Progenitor cell of endocrine pancreas (in vitro differentiated cells): ENCODE measurements at places on chromosomes 13 and 19. TPM values are rescaled to one million over a fixed set of nuclear protein-coding genes. Genes with fewer than 3 reads are reported as not detected.

- no peak overlapping the region for H3K27ac ChIP-seq
- peaks cover 5% of the 10 kb centered on the region for H3K36me3 ChIP-seq
- no peak overlapping the region for H3K4me3 ChIP-seq
- H3K27me3 ChIP-seq = no peaks in the 10 kb centered on the region
Measured at GRCh38 chr13:98922306-98922705, 55.6 kb downstream of the DOCK9 start.

DNA sequence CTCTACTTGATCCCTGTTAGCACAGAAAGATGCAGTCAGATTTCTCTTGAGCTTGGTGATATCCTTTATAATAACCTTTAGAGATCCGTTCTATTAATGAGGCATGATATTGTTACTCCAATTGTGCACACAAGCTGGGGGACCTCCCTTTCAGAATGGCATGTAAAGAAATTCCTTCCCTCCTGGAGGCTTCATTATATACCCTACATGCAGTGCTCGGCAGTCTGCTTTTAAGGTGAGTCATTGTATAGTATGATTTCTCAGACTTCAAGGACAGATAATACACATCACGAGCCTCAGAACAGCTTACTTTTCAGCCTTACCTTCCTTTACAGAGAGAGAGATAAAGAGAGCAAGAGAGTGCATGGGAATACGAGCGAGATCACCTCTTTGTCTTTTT lies 261.3 kb downstream of the ATP8A2 start:
- H3K27ac ChIP-seq = no peak overlapping the region
- peaks cover 5% of the 10 kb centered on the region for H3K27me3 ChIP-seq
- DNase-seq = no peak
- no peak overlapping the region for H3K4me3 ChIP-seq
- peaks cover 3% of the 10 kb centered on the region for H3K4me1 ChIP-seq

DNA sequence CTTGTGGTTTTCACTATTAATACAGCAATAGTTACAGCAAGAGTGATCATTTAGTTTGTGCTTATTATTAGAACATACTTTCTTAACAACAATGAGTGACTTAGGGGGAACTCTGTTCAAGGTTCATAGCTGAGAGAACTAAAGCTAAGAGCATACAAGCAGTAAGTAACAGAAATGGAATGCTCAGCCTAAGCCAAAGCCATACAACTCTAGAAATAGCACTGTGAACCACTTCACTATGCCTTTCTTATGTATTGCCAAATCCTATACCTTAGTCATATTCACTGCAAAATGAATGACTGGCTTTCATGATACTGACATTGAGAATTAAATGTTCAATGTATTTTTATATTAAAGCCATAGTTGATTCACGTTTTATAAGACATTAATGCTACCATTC lies 599.7 kb upstream of the SLITRK1 start:
- H3K4me1 ChIP-seq = peaks cover 7% of the 10 kb centered on the region
- H3K4me3 ChIP-seq = no peak overlapping the region
- DNase-seq = no peak
- H3K36me3 ChIP-seq = no peaks in the 10 kb centered on the region
- no peaks in the 10 kb centered on the region for H3K27me3 ChIP-seq

DNA sequence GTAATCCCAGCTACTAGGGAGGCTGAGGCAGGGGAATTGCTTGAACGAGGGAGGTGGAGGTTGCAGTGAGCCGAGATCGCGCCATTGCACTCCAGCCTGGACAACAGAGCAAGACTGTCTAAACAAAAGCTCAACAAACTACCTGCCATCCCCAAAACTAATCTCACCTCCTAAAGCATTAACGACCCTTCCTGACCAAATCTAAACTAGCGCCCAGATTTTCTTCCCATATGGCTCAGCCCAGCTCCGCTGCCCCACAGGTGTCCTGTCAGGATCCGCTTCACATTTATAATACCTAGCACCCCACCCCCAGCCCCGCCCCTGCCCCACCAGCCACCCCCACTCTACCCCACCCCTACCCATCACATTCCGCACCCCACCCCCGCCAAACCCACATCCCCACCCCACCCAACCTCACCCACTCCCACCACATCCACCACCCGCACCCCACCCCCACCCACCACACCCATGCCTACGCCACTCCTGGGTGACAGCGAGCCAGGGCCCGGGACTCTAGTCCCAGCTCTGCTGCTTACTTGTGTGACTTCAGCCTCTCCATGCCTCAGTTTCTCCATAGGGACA lies 599 bp downstream of the C19orf12 start:
- H3K27ac ChIP-seq = peak overlapping the region; percentile 73
- DNase-seq = no peak
- no peaks in the 10 kb centered on the region for H3K36me3 ChIP-seq
- peaks cover 50% of the 10 kb centered on the region for H3K4me1 ChIP-seq
- no peaks in the 10 kb centered on the region for H3K27me3 ChIP-seq

DNA sequence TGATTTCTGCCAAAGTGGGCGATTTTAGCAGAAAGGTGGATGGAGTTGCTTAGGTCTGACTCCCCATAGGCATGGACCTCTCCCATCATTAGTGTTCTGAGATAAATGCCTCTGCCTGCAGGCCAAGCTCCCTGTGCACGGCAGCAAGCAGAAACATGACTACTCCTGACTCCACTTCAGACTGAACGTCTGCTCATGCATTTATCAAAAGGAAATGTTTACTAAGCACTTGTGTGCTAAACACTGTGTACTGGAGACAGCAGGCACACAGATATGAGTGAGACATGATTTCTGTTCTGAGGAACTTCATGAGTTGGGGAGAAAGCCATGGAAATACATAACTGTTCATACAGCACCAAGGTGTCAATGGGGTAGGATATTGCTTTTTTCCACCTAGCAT lies 149.6 kb downstream of the MIPEP start:
- no peak for DNase-seq
- peaks cover 2% of the 10 kb centered on the region for H3K36me3 ChIP-seq
- H3K27me3 ChIP-seq = no peaks in the 10 kb centered on the region
- peaks cover 20% of the 10 kb centered on the region for H3K4me1 ChIP-seq
- no peak overlapping the region for H3K4me3 ChIP-seq
- no peak overlapping the region for H3K27ac ChIP-seq

GRCh38 chr13:41222259-41222852 lies 28.0 kb upstream of the KBTBD7 start:
- H3K4me1 ChIP-seq = peaks cover 4% of the 10 kb centered on the region
- no peak overlapping the region for H3K27ac ChIP-seq
- H3K36me3 ChIP-seq = peaks cover 7% of the 10 kb centered on the region
- peak; percentile 37 for DNase-seq

- no peak for DNase-seq
- no peaks in the 10 kb centered on the region for H3K27me3 ChIP-seq
- no peaks in the 10 kb centered on the region for H3K36me3 ChIP-seq
- H3K4me3 ChIP-seq = no peak overlapping the region
- no peak overlapping the region for H3K27ac ChIP-seq
Measured at GRCh38 chr13:63351081-63351480, 1935.4 kb upstream of the PCDH20 start.

GRCh38 chr19:16244091-16244490 lies 46.4 kb downstream of the AP1M1 start:
- no peak overlapping the region for H3K4me3 ChIP-seq
- no peaks in the 10 kb centered on the region for H3K4me1 ChIP-seq
- peaks cover 4% of the 10 kb centered on the region for H3K27me3 ChIP-seq
- no peaks in the 10 kb centered on the region for H3K36me3 ChIP-seq
- H3K27ac ChIP-seq = no peak overlapping the region

DNA sequence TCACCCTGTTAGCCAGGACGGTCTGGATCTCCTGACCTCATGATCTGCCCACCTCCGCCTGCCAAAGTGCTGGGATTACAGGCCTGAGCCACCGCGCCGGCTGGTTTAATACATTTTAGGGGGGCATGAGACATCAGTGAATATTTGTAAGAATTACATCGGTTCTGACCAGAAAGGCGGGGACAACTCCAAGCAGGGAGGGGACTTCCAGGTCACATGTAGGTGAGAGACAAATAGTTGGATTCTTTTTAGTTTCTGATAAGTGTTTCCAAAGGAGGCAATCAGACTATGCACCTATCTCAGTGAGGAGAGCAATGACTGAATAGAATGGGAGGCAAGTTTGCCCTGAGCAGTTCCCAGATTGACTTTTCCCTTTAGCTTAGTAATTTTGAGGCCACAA lies 3.7 kb upstream of the ZNF552 start:
- peaks cover 9% of the 10 kb centered on the region for H3K36me3 ChIP-seq
- peak overlapping the region; percentile 91 for H3K27ac ChIP-seq
- H3K27me3 ChIP-seq = no peaks in the 10 kb centered on the region
- no peak for DNase-seq

DNA sequence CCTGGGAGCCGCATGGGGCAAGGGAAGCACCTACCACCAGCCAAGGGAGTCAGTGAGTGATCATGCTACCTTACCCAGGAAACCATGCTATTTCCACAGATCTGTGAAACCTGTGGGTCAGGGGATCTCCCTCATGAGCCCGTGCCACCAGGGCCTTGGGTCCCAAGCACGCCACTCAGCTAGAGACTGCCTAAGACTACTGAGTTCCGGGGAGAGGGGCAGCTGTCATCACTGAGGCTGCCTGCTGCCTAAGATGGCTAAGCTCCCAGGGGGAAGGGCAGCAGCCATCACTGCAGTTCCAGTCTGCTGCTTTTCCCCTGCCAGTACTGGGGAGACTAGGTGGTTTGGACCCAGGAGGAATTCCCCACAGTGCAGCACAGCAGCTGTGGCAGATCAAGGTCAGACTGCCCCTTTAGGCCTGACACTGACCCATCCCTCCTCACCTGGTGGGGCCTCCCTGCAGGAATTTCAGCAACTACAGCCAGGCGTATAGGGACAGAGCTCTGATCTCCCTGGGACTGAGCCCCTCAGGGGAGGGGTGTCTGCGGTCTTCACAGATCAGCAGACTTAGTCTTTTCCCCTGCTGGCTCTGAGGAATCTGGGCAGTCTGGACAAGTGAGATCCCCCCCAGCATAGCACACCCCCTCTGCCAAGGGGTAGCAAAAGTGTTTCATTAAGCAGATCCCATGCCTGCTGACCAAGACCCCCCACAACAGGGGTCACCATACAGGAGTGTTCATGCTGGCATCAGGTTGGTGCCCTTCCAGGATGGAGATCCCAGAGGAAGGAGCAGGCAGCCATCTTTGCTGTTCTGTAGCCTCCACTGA lies 26.9 kb downstream of the VSTM2B start:
- H3K27me3 ChIP-seq = peaks cover 28% of the 10 kb centered on the region
- H3K4me1 ChIP-seq = no peaks in the 10 kb centered on the region
- no peak overlapping the region for H3K27ac ChIP-seq
- no peak for DNase-seq
- no peaks in the 10 kb centered on the region for H3K36me3 ChIP-seq

- no peaks in the 10 kb centered on the region for H3K27me3 ChIP-seq
- H3K4me1 ChIP-seq = peaks cover 5% of the 10 kb centered on the region
- no peaks in the 10 kb centered on the region for H3K36me3 ChIP-seq
- DNase-seq = no peak
Measured at GRCh38 chr13:67308004-67308772, 78.1 kb upstream of the PCDH9 start.

DNA sequence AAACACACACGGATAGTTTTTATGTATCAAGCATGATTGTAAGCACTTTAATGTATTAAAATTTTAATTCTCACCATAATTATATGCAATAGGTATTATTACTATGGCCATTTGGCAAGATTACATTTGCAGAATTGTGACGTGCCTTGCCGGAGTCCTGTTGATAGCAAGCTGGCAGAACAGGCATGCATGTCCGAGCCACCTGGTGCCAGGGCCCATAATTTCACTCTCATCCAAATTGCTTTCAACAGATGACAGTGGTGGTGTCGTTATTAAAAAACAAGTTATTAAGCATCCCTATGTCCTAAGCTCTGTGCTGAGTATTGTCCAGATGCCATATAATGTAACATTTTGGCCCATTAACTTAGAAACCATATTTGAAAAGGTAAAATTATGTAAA lies 374.3 kb downstream of the FOXO1 start:
- H3K4me1 ChIP-seq = no peaks in the 10 kb centered on the region
- no peak overlapping the region for H3K27ac ChIP-seq
- no peak overlapping the region for H3K4me3 ChIP-seq

- peaks cover 16% of the 10 kb centered on the region for H3K36me3 ChIP-seq
- peak overlapping the region; percentile 99 for H3K4me3 ChIP-seq
- no peaks in the 10 kb centered on the region for H3K27me3 ChIP-seq
- peak overlapping the region; percentile 100 for H3K27ac ChIP-seq
- DNase-seq = peak; percentile 52
Measured at GRCh38 chr13:27917121-27917947, 2.5 kb upstream of the PDX1 start.

- peak overlapping the region; percentile 95 for H3K27ac ChIP-seq
- no peaks in the 10 kb centered on the region for H3K36me3 ChIP-seq
- DNase-seq = no peak
Measured at GRCh38 chr13:102395174-102395573, 6.7 kb downstream of the FGF14 start.

- H3K4me1 ChIP-seq = no peaks in the 10 kb centered on the region
- no peaks in the 10 kb centered on the region for H3K36me3 ChIP-seq
- peaks cover 25% of the 10 kb centered on the region for H3K27me3 ChIP-seq
- no peak overlapping the region for H3K4me3 ChIP-seq
Measured at GRCh38 chr13:31053896-31054295, 107.8 kb downstream of the HSPH1 start.

DNA sequence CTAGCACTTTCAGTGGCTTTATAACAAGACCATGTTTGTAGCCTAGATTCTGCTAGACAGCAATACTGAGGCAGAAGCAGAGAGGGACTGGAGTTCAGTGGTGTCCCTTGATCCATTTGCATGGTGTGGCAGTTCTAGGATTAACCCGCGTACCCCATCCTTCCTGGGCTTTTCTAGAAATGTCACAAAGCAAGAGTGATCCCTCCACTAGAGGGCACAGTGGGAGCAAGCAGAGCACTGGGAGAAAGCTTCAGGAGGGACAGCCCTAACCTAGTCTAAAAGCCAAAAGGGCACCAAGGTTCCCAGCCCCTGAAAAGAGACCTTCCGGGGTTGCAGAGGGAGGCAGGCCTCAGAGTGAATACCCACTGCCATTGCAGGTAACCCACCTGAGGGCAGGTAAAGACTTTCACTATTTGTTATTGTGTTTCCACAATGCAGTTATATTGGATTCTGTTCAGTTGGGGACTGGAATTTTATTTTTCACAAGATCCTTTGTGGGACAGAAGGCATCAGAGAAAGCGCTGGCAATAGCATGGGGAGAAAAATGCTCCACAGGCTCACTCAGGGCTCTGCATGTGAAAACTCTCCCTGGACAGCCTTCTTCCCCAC lies 170.6 kb downstream of the FLT1 start:
- H3K36me3 ChIP-seq = no peaks in the 10 kb centered on the region
- H3K4me1 ChIP-seq = peaks cover 17% of the 10 kb centered on the region
- DNase-seq = peak; percentile 37
- no peak overlapping the region for H3K4me3 ChIP-seq
- H3K27ac ChIP-seq = no peak overlapping the region

- no peak overlapping the region for H3K27ac ChIP-seq
- DNase-seq = no peak
- no peaks in the 10 kb centered on the region for H3K27me3 ChIP-seq
- no peaks in the 10 kb centered on the region for H3K4me1 ChIP-seq
- peaks cover 5% of the 10 kb centered on the region for H3K36me3 ChIP-seq
Measured at GRCh38 chr13:18995259-18995873, 186.3 kb downstream of the TUBA3C start.

- H3K27me3 ChIP-seq = no peaks in the 10 kb centered on the region
- H3K36me3 ChIP-seq = no peaks in the 10 kb centered on the region
- H3K4me3 ChIP-seq = no peak overlapping the region
Measured at GRCh38 chr13:51260154-51260553, 38.0 kb downstream of the FAM124A start.

NOVA2 gene
- 0.44 and 0.53 TPM in 2 replicates for total RNA-seq

GPC6 gene
- 48.4 and 50.3 TPM in 2 replicates for total RNA-seq

MATK gene
- 1.8 TPM in 2 replicates for total RNA-seq

PSG1 gene
- total RNA-seq = not detected in 2 replicates

PPFIA3 gene
- 6.7 and 8.5 TPM in 2 replicates for total RNA-seq

CLDND2 gene
- total RNA-seq = 0.73 and 1.4 TPM in 2 replicates

MAST1 gene
- total RNA-seq = 5.3 and 5.9 TPM in 2 replicates

GZMM gene
- total RNA-seq = 0.31 TPM in 1 of 2 replicates, not detected in the other

ZNF730 gene
- total RNA-seq = 21.3 and 21.8 TPM in 2 replicates

COMMD6 gene
- total RNA-seq = 171 and 172 TPM in 2 replicates

SULT2A1 gene
- not detected in 2 replicates for total RNA-seq

METTL21C gene
- total RNA-seq = not detected in 2 replicates
